Upper lobe of right lung (tissue), 1 donor: ENCODE measurements at places on chromosomes 11 and 22. TPM values are rescaled to one million over a fixed set of nuclear protein-coding genes. Genes with fewer than 3 reads are reported as not detected.

MTCH2 gene
- total RNA-seq, result 56.1 TPM

PATE2 gene
- total RNA-seq, result not detected

DNA sequence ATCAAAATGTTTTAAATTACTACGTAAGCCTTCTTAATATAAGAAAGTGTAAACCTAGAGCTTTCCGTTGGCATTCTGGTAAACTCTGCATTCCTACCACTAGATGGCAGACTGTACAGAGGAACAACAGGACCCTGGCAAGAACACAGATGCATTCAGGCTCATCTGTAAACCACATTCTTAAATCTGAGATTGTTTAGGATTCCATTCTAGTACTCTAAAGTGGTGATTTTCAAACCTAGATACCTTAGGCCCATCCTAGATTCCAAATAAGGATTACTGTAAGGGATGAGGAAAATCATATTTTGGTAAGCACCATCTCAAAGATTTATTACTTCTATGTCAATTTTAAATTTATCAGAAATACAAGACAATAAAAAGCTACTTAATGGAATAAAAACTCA lies 26.9 kb downstream of the PICALM start:
- peaks cover 64% of the 10 kb centered on the region for H3K4me1 ChIP-seq
- H3K27me3 ChIP-seq, result no peaks in the 10 kb centered on the region
- H3K27ac ChIP-seq, result peak overlapping the region; percentile 44
- no peak for DNase-seq
- no peak overlapping the region for H3K4me3 ChIP-seq

DNA sequence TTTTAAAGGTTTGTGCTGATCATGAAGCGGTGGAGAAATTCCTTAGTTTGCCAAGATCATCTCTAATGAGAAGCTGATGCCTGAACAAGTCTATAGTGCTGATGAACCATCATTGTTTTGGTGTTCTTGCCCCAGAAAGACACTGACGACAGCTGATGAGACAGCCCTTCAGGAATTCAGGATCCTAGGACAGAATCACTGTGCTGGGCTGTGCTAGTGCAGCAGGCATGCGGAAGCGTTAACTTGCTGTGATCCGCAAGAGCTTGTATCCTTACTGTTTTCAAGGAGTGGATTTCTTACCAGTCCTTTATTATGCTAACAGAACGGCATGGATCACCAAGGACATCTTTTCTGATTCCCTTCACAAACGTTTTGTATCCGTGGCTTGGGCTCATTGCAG lies 104.1 kb downstream of the TBC1D22A start:
- no peaks in the 10 kb centered on the region for H3K36me3 ChIP-seq
- no peak for DNase-seq
- H3K4me1 ChIP-seq, result no peaks in the 10 kb centered on the region
- no peak overlapping the region for H3K27ac ChIP-seq
- no peaks in the 10 kb centered on the region for H3K27me3 ChIP-seq

GRCh38 chr22:26722159-26722558 lies 64.8 kb downstream of the MIAT start:
- H3K4me3 ChIP-seq, result no peak overlapping the region
- H3K27me3 ChIP-seq, result no peaks in the 10 kb centered on the region
- H3K36me3 ChIP-seq, result no peaks in the 10 kb centered on the region
- H3K27ac ChIP-seq, result no peak overlapping the region
- no peaks in the 10 kb centered on the region for H3K4me1 ChIP-seq
